Large intestine (tissue), 12 donors: ENCODE measurements at places on chromosomes 11 and 22.

DNA sequence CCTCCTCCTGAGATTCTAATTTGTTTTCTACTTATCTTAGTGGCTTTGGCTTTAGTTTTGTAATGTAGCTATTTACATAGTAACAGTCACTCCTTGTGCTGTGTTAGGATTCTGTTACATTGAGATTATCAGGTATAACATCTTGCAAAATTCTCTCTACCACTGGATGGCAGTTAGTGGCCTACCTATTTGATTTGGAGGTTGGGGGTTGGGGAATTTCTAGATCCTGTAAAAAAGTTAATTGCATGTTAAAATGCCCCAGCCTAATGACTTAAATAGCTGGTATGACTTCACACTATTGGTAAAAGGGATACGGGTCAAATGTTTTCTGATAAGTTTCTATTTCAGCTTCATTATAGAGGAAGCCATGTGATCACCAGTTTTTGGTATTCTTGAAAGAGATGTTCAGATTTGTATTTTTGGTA lies 2.8 kb downstream of the GRK3 start:
- H3K4me1 ChIP-seq = peaks cover 5% of the 10 kb centered on the region
- DNase-seq = no peak
- H3K27me3 ChIP-seq = peaks cover 12% of the 10 kb centered on the region
- no peaks in the 10 kb centered on the region for H3K36me3 ChIP-seq
- no peak overlapping the region for H3K27ac ChIP-seq

- H3K4me3 ChIP-seq = no peak overlapping the region
- no peak overlapping the region for H3K27ac ChIP-seq
- H3K36me3 ChIP-seq = no peaks in the 10 kb centered on the region
- H3K27me3 ChIP-seq = no peaks in the 10 kb centered on the region
Measured at GRCh38 chr22:37171662-37172061, 16.4 kb downstream of the C1QTNF6 start.

- H3K36me3 ChIP-seq = peaks cover 5% of the 10 kb centered on the region
- no peaks in the 10 kb centered on the region for H3K27me3 ChIP-seq
- peak; percentile 29 for DNase-seq
- H3K4me3 ChIP-seq = no peak overlapping the region
Measured at GRCh38 chr11:14148653-14149273, 186.2 kb downstream of the SPON1 start.

DNA sequence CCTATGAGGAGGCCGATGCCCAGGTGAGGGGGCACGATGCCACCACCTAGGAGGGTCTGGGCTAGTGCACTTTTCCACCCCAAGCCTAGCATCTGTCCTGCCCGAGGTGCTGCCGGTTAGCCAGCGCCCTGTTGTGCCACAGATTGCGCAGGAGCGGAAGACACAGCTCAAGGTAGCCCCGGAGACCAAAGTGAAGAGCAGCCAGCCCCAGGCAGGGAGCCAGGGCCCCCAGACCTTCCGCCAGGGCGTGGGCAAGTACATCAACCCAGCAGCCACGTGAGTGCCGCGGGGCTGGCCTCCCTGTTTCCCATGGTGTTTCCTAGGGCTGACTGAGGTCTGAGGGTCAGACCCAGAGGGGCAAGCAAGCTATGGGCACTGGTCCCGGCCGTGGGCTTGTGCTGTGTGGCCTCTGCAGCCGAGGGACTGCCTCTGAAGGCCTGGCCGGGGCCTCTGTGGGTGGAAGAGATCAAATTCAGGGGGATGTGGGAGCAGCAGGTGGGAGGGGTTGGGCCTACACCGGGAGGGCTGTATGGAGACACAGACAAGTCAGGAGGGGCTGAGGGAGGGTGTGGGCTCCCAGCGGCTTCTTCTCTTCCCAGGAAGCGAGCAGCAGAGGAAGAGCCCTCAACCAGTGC lies 29.1 kb downstream of the PPIL2 start:
- H3K4me3 ChIP-seq = no peak overlapping the region
- no peak for DNase-seq
- H3K27ac ChIP-seq = no peak overlapping the region

- no peaks in the 10 kb centered on the region for H3K36me3 ChIP-seq
- peak; percentile 48 for DNase-seq
- peaks cover 6% of the 10 kb centered on the region for H3K4me1 ChIP-seq
- no peaks in the 10 kb centered on the region for H3K27me3 ChIP-seq
Measured at GRCh38 chr11:123707606-123708205, 33.8 kb downstream of the ZNF202 start.

DNA sequence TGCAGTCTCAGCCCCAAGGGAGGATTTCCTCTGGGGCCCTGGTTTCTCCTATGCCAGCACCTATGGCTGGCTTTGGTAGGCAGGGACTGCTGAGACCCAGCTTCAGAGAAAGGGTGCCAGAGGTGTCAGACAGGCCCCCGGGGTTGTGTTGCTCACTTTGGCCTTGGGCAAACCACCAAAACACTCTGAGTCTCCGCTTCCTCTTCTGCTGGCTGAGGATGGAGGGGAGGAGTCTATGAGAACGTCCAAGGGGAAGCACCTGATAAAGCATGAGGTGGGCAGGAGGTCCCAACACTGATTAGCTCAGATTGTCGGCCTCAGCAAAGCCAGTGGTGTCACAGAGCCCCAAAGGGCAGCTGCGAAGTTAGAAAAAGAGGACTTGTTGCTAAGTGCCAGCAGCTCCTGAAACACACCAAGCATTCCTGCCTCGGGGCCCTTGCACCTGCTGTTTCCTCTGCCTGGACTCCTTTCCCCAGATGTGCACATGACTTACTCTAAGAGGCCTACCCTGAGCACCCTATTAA lies 10.5 kb downstream of the SMTNL1 start:
- DNase-seq = no peak
- peaks cover 2% of the 10 kb centered on the region for H3K27me3 ChIP-seq
- no peak overlapping the region for H3K27ac ChIP-seq
- peaks cover 40% of the 10 kb centered on the region for H3K36me3 ChIP-seq
- H3K4me1 ChIP-seq = no peaks in the 10 kb centered on the region

DNA sequence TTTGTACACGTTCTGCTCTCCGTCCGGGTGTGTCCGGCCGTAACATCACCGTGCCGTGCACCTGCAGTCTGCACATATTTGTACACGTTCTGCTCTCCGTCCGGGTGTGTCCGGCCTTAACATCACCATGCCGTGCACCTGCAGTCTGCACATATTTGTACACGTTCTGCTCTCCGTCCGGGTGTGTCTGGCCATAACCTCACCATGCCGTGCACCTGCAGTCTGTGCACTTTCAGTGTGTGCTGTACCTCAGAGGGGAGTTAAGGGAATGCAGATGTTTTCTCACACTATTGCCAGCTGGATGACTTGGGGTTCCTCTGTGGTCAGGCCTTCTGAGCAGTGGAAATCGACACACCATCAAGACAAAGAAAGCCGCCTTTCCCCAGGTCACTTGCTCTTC lies 4.2 kb downstream of the TTLL8 start:
- H3K4me3 ChIP-seq = no peak overlapping the region
- H3K27ac ChIP-seq = no peak overlapping the region
- H3K36me3 ChIP-seq = no peaks in the 10 kb centered on the region
- no peaks in the 10 kb centered on the region for H3K4me1 ChIP-seq
- no peak for DNase-seq
